Esophagus squamous epithelium (tissue), 5 donors: ENCODE measurements at places on chromosomes 16 and 17. TPM values are rescaled to one million over a fixed set of nuclear protein-coding genes. Genes with fewer than 3 reads are reported as not detected.

The B4GALNT2 gene
- not detected for total RNA-seq

The HYDIN gene
- not detected for total RNA-seq

The MYH11 gene
- 121 TPM for total RNA-seq

The KRT12 gene
- not detected for total RNA-seq

The CACNG4 gene
- 0.38 TPM for total RNA-seq

The SDR42E2 gene
- not detected for total RNA-seq

The CLEC18B gene
- total RNA-seq: 4.1 TPM

The ABCA10 gene
- 0.23 TPM for total RNA-seq

The LPO gene
- total RNA-seq: 0.27 TPM
